Stimulated activated CD4-positive, alpha-beta T cell treated with anti-CD3 and anti-CD28 coated beads, TNF-alpha, amount 100 ng/mL, for 1 hour (primary cell): ENCODE measurements at places on chromosomes 1 and 21.
A peak's percentile ranks its signal among the peaks of the same experiment; 100 is the strongest.

DNA sequence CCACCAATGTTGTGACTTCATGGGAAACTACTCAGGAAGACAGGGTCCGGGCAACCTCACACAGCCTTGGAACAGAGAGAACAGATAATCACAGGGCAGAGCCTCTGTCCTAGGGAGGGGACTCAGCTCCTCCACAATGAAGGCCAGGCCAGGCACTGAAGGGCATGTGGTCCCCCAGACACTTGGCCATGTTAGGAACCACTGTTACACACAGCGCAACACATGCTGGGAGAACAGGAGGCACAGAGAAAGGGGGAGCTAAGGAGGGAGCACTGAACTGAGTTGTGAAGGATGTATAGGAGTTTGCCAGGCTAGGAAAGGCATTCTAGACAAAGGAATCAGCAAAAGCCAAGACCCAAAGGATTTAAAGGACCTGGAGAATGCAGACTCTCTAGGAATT is 127.6 kb downstream of the DMRTB1 start:
- DNase-seq = no peak

GRCh38 chr1:151372058-151372934 is at the start of gene SELENBP1:
Gene SELENBP1 (minus strand): TSS chr1:151372705. CDS start chr1:151372641, 64 bp downstream.
- no peak for DNase-seq

DNA sequence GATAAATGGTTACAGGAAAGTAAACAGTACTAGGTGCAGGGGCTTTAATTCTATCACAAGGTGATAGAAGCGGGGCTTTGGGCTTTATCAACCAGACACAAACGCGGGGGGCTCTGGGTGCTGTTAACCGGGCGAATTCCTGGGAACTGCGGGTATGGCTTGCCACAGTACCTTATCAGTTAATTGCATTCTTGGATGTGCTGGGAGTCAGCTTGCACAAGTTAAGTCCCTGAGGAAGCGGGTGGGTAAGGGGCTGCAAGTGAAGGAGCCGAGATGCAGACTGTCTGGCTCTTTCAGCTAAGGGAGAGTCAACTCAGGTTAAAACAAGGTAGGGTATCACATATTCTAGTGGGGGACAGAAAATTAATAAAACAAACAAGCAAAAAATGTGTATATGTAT is 661 bp downstream of the GBP4 start:
- no peak for DNase-seq

DNA sequence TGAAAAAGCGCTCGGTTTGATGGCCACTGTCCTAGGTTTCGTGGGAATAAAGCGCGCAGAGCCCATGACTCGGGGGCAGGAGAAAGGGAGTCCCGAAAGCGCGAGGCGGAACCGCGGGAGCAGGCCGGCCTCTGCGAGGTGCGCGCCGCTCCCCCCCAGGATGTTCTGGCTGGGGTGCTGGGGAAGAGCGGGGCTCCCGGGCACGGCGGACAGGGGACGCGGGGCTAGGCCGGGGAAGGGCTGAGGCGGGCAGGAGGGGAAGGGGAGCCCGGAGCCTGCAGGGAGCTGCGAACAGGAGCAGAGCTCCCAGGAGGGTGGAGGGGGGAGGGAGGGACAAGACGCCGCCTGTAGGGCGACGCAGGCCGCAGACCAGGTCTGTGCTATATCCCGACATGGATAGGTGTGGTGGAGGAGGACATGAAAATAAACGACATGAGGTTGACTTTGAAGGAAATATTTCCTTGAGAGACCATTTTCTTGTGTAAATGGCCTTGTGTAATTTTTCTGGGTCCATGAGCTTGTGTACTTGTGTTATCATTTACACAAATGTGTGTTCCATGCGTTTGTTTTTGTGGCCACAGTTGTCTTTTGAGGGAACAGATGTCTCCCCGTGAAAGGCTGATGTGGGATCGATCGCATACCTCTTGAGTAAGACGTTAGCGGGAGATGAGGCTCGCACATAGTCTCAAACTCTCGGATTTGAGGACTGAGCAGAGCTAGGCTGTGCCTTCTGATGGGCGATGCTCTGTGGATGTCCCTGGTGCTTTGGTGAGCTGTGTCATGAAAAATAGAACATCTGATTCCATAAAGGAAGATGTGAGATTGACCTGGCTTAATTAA is 1.3 kb downstream of the PCNT start:
- DNase-seq = peak; percentile 25

DNA sequence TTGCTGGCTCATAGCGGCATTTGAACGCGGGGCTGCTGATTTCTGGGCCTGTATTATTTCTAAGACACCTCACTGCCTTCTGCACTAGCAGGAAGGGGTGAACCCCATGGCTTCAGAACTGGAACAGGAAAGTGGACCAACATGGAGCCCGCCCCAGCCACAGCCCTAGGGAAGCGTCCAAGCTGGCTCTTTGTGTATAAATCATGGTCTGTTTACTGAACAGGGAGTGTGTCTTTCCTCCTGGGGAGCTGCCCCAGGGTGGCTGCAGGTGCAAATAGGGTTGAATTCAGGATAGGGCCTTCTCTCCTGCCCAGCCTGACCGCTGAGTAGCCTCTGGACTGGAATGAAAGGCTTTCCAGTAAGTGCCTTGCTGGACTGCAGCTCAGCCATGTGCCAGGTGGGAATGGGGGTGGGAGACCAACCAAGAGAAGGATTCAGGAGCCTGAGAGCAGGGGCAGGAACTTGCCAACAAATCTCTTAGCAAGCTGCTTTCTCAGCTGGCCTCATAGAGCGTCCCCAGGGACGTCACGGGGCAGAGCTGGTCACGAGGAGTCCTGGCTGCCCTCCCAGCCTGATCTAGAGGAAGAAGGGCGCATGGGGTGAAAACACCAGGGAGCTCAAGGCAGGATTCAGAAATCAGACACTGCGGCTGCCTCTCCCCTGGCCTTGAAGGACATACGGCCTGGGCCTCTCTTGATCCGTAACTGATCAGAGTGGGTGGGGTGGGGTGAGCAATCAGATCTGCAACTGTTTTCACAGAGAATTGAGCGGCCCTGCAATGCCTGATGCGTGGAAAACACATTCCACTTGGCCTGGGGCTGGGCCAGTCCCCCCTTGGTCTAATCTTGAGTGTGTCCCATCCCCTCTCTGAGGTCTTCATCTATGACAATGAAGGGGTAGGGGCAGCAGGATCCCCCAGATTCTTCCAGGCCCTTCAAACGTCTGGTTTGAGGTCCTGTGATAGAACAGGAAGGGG is 56.5 kb upstream of the SELENON start:
- no peak for DNase-seq

DNA sequence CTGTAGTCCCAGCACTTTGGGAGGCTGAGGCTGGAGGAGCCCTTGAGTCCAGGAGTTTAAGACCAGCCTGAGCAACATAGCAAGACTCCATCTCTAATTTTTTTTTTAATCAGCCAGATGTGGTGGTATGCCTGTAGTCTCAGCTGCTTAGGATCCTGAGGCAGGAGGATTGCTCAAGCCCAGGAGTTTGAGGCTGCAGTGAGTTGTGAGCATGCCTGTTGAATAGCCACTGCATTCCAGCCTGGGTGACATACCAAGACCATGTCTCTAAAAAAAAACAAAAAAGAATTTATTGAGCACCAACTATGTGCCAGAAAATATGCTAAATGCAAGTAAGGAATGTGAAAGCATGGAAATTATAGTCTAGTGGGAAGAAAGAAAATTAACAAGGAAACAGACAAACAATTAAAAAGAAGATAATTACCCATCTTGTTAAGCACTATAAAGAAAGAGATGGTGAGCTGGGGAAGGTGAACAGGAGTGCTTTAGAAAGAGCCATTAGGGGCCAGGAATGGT is 104.0 kb upstream of the ZNF678 start:
- no peak for DNase-seq

DNA sequence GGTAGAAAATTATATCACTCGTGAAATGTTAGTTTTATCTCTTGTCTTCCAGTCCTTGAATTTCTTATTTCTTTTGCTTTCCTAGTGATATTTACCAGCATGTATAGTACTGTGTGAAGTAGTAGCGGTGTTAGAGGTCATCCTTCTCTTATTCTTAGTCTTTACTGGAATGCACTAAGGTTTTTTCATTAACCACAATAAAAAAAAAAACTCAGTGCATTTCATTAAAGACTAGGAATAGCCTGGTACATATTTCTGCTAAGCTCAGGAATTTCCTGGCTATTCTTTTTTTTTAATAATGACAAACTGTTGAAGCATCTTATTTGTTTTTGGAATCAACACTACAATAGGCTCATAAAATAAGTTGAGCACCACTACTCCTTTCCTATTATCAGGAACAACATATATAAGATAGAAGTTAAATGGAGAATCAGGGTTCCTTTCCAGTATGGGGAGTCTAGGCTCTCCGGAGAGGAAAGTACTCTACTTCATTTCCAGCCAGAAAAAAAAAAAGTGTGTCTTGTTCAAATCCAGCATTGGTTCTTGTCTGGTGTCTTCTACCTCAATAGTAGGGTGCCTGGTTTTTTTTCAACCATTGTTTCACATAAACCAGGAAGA is 60.0 kb downstream of the TNFSF18 start:
- DNase-seq = no peak
